ENCODE measurements at places on chromosomes 11 and 22.
A peak's percentile ranks its signal among the peaks of the same experiment; 100 is the strongest.

GRCh38 chr11:58926695-58927094 is 12.6 kb upstream of the GLYATL1 start:
- no peak for DNase-seq

GRCh38 chr11:87870086-87870485 is 305.2 kb downstream of the RAB38 start:
- DNase-seq: no peak

GRCh38 chr22:45686004-45686403 is 14.4 kb downstream of the ATXN10 start:
- no peak for DNase-seq

- no peak for DNase-seq
Measured at GRCh38 chr11:45163956-45164575, 17.6 kb downstream of the PRDM11 start.

- DNase-seq: no peak
Measured at GRCh38 chr11:119800171-119800570, 71.2 kb upstream of the NECTIN1 start.

DNA sequence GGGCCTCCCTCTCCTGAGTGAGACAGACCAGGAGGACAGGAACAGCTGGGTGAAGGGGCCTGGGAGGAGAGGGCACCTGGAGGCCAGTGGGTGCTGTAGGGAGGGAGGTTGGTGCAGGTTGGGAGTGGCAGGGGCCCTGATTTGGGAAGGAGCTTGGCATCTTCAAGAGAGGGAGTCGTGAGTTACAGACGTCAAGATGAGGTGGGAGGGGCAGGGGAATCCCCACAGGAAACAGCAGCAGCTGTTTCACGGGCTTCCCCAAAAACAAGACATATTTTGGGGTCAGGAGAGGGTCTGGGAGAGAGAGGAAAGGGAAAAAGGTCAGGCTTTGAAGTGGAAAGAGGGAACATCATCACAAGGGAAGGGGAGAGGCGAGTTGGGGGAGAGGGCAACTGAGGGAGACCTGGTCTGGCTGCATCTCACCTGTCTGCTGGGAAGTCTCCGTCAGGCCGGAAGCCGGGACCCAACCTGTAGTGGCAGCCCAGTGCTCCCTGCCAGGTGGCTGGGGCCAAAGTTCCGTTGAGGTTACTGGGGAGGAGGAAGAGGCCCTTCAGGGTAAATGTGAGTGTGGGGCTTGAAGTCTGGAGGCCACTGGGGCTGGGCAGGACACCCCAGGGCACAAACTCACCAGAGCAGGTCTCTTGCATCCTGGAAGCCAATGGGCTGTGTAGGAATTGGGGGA is 4.4 kb downstream of the NAALADL1 start:
- DNase-seq: no peak

DNA sequence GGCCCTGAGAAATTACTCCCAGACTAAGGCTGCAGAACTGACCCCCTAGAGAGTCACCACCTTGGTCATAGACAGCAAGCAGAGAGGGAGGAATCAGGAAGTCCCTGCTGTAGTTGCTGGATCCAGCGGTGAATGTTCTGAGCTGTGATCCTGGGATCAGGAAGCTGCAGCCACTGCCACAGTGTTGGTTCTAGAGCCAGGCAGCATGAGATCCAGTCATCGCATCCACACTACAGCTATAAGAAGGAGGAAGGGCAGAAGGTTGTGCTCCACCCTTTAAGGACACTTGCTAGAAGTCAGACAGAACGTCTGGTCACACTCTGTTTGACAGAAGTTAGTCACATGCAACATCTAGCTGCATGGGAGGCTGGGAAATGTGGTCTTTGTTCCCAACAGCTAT is 104.7 kb upstream of the OR4B1 start:
- DNase-seq: no peak

DNA sequence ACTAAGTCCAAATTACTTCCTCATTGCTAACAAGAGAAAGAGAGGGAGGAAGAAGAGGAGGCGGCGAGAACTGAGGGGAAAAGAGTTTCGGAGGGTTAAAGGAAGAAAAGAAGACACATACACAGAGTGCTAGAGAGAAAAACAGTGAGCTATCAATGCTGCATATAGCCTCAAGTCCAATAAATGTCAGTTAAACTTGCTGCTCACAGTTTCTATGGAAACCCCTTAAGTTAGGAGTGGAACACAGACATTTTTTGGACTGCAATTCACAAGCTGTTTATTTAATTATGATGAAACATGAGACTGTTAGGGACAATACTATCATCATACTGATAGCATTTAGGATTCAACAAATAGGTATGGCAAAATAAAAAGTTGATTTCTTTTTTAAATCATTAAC is 1320.4 kb downstream of the LRRC4C start:
- no peak for DNase-seq

GRCh38 chr22:31556627-31557203 is 60.4 kb downstream of the SFI1 start:
- DNase-seq: no peak

DNA sequence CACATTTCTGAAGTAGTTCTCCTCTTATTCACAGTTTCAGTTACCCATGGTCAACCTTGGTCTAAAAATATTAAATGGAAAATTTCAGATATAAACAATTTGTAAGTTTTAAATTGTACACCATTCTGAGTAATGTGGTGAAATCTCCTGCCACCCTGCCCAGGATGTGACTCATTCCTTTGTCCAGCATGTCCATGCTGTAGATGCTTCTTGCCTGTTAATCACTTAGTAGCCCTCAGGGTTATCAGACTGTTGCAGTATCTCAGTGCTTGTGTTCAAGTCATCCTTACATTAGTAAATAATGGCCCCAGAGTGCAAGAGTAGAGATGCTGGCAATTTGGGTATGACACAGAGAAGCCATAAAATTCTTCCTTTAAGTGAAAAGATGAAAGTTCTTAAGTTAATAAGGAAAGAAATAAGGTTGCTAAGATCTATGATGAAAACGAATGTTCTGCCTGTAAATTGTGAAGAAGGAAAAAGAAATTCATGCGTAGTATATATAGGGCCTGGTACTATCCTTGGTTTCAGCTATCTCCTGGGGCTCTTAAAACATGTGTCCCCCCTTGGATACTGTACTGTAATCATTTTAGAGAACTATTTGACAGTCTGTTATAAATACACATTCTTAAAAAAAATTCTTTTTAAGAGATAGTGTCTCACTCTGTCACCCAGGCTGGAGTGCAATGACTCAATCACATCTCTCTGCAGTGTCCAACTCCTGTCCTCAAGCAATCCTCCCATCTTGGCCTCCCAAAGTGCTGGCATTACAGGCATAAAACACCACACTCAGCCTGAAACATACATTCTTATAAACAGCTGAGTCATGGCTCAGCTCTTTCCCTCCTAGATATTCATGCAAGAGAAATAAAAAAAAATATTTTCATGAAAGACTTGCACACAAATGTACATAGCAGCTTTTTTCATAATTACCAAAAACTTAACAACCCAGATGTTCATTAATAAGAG is 31.3 kb downstream of the MTNR1B start:
- DNase-seq: no peak

DNA sequence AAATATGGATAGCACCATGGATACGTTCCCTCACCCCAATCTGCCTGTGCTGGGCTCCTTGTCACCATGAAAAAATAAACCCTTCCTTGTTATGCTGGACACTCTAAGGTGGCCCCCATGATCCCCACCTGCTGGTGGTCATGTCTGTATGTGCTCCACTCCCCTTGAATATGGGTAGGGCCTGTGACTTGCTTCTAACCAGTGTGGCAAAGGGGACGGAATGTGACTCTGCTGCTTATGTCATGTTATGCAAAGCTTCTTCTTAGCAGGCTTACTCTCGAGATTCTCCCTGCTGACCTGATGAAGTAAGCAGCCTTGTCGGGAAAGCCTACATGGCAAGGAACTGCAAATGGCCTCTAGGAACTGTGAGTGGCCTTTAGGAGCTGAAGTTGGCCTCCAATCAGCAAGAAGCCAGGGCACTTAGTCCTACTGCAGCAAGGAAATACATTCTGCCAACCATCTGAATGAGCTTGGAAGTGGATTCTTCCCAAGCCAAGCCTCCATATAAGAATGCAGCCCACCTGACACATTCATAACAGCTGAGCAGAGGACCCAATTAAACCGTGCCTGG is 159.9 kb downstream of the CCDC34 start:
- no peak for DNase-seq

GRCh38 chr11:3014057-3014938 is 22.2 kb upstream of the NAP1L4 start:
- no peak for DNase-seq

GRCh38 chr11:104572279-104572678 is 326.0 kb downstream of the CASP12 start:
- DNase-seq: no peak

DNA sequence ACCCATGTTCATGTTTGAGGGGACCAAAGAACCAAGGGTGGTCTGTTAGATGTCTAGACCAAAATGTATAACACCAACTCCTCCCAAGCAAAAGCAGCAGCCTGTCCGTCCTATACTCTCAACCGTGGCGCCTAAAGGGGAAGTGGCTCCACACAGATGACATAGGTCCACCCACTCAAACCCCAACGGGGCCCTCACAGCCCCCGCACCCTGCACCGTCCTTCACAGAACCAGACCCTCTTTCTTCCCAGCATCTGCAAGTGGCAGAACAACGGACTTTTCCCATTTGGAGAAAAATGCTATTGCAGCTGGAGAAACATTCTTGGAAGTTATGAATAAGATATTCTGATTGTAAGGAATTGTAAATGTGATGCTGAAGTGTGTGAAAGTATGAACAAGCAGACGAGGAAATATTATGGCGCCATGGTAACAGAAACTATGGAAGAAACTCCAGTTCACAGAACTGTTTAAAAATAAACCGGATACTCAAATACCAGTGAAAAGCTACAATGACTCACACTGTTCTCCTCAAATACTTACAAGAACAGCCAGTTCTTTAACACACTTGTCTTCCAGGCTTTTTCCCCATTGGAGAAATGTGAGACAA is 76.5 kb upstream of the ARFGAP3 start:
- DNase-seq: no peak

- no peak for DNase-seq
Measured at GRCh38 chr11:8298801-8299786, 35.4 kb upstream of the LMO1 start.

GRCh38 chr22:45750626-45751025 is 79.0 kb downstream of the ATXN10 start:
- DNase-seq: no peak

DNA sequence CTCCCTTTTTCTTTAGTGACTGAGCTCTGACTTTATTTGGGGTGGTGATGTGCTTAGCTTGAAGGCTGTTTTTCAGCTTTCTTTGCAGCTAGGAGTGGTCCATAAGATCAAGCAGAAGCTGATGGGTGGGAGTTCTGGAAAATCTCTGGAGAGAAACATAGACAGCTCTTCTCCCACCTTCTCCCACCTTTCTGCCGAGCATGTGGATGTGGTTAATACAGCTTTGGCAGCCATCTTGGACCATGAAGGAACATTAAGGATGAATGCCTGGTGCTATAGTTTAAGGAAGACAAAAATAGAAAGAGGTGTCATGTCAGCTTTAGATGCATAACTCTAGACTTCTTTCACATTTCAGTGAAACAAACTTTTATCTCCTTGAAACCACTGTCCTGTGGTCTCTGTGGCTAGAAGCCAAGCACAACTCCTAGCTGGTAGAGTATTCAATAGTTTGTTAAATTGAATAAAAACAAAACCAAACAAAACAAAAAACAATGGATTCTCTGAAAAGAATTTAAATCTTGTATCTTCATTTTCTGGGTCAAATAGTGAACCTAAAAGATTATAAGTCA is 203.6 kb upstream of the SESN3 start:
- no peak for DNase-seq

- DNase-seq: no peak
Measured at GRCh38 chr11:86069408-86070101, 671 bp upstream of the PICALM start.

DNA sequence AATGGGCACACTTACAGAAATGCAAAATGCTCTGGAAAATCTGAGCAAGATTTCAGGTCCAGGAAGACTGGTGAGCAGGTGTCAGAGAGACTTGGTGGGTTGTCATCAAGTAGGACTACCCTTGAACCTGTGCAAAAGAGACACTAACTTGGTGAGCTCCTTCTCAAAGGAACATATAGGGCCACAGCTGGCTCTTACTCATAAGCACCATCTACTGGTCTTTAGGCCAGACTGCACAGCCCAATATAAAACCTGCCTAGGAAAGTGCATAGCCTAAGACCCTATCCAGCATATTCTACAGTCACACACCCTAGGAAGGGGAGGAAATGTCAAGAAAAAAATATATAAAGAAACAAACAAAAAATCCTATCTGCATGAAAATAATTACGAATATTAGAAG is 18.2 kb upstream of the OR10W1 start:
- DNase-seq: no peak

- peak; percentile 46 for DNase-seq
Measured at GRCh38 chr11:6757373-6757967, 14.3 kb downstream of the OR2AG2 start.

DNA sequence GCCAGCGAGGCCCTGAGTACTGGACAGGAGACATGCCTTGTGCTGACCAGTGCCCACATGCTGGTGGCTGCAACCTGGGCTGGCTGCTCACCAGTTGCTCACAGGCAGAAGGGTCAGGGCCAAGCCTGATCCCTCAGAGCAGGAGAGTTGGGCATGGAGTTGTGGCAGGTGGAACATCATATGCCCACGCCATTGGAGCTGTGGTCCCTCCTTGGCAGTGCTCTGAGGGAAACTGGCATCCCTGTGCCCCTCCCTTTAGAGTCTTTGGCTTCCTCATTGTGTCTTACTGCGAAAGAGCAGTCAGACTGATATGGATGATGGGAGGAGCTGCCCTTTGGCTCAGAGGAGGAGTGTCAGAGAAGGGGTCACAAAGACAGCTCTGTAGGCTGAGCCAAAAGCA is 3.1 kb upstream of the MYEOV start:
- no peak for DNase-seq

GRCh38 chr11:75966537-75967287 is 151.7 kb downstream of the UVRAG start:
- DNase-seq: no peak

- DNase-seq: no peak
Measured at GRCh38 chr11:36574486-36574885, 6.7 kb downstream of the RAG1 start.

- no peak for DNase-seq
Measured at GRCh38 chr11:70485326-70486025, 87.1 kb downstream of the CTTN start.

DNA sequence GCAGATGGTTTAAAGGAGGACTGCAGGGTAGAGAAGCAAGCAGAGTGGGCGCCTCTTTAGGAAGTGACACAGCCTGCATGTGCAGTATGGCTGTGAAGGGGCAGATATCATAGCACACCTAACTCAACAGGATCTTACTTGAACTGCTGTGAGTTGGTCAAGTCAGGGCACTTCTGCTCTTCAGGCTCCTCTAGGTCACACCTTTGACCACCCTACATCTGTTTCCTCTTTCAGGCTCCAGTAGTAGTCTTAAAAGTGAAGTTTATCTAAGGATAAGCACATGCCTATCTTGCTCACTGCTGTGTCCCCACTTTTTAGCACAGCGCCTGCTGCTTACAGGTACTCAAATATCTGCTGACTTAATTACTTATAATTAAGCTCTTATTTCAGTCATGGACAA is 6.5 kb downstream of the MRPL16 start:
- no peak for DNase-seq

GRCh38 chr11:128310005-128310404 is 277.4 kb downstream of the ETS1 start:
- DNase-seq: no peak
